ENCODE measurements at places on chromosomes 3 and 15.

DNA sequence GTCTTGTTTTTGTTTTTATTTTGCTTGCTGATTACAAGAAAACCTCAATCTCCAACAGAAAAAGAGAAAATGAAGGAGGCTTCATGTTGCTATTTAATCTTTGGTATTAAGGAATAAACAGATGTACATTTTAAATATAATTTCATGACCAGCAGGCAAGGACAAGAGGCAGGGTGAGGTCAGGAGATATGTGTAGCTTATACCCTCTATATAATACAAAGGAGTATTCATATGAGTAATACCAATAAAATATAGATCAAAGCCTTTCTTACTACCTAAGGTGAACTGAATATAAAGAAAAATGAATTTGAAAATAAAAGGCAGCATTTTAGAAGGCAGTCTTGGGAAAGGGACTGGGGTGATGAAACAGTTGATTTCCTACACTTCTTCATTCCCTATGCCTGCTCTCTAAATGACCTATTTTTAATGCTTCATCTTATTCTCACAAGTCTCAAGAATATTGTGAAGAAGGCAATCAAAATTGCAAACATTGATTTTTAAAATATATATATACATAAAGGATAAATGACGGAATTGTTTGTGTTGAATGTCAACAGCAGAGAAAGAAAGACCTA, 8.6 kb upstream of the CBLB start:
- no peak for DNase-seq

DNA sequence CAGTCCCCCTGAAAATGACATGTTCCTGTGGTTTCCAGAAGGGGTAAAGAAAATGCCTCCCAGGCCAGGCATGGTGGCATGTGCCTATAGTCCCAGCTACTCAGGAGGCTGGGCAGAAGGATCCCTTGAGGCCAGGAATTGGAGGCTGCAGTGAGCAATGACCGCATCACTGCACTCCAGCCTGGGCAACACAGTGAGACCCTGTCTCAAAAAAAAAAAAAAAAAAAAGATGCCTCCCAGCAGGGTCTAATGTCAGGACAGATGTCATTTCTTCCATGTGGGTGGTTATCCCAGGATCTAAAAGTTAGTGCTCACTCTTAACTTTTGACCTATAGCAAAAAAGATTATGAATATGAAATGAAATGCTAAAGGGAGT, 13.4 kb downstream of the LCMT2 start:
- DNase-seq, result no peak

- peak; percentile 51 for DNase-seq
Measured at GRCh38 chr15:100338971-100339444, 2.8 kb downstream of the ADAMTS17 start.

GRCh38 chr3:136914739-136915138, 43.0 kb upstream of the IL20RB start:
- DNase-seq, result no peak

- DNase-seq, result no peak
Measured at GRCh38 chr15:92049290-92049989, 195.9 kb downstream of the SLCO3A1 start.

DNA sequence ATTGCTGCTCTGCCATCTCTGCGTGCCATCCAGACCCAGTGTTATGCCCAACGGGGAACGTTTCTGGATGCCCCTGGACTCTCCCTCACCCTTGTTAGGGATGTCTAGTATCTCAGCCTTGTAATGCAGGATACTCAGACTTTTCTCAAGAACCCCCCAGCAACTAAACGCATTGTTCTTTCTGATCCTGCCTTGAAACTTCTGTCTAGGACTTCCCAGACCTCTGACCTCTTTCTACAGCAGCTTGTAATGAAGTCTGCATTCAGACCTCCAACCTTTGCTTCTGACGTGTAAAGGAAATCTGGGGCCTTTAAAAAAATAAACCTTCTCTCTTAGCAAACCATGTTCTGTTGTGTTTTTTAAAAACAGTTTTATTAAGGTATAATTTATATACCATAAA, 139.5 kb downstream of the KCNAB1 start:
- no peak for DNase-seq

DNA sequence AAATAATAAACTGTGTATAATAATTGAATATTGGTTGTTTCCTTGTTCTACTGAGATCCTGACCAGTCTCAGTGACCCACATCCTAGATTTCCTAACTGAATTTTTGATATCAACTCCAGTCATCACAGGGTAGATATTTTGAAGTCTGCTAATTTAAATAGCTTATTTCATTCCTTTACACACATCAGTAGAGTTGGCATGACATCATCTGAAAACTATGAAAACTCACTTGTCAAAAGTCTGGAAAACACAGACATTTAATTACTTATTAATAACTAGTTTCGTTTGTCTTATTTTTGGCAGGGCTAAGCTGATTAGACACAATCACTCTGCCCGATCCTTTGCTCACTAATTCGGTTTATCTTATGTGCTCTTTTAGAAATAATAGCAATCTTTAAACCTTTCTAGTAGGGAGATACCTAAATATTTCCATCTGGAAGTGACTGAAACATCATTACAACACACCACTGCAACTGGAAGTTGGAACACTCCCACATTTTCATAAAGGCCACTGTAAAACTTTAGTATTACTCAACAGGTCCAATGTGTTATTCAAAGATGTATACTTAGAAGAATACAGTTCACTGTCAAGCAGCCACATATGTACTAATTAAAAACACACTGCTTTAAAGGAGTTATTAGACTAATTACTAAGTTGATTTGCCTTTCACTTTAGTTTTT, 198.4 kb upstream of the ZNF717 start:
- DNase-seq, result no peak

DNA sequence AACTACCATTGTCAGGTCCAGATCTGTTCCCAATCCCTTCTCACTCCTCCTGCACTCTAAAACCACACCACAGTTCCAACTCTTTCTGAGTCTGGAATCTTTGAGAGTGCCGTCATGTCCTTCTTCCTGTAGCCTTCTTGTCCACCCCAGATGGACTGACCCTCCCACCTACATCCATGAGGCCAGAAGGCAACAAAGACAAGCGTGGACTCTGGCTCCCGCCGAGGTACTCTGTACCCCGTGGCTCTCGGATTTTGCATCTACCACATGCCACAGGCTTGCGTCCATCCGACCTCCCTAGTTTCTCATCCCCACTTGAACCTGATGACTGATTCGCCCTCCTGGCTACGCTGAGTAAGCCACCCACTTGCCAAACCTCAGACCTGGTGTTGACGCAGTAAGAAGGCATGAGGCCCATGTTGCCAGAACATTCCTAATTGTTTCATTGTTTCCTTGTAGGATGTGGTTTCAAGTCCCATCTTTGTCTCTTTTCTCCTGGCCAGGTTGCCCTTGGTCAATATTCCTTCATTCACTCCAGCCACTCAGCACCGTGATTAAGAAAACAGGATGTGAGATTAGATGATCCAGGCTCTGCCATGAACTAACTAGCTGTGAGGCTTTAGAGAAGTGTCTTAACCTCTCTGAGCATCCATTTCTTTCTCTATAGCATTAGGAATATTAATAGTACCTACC, 1.1 kb upstream of the ZBTB38 start:
- DNase-seq, result no peak

DNA sequence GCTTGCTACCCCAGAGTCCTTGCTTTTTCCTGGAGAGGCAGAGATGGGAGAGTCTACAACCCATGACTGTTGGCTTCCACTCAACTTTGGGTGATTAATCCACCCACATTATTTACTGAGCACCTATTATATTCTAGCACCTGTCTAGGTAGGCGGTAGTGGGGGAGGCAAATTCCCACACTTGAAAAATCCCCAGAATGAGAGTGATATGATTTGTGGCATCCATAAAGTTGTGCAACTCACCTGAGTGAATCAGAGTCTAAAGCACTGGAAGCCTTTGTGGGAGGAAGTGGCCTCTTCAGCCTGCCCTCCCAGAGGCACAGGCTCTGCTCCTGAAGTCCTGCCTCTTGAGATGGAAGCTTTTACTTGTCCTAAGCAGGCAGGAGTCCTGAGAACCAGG, 40.4 kb upstream of the CTNNB1 start:
- no peak for DNase-seq

DNA sequence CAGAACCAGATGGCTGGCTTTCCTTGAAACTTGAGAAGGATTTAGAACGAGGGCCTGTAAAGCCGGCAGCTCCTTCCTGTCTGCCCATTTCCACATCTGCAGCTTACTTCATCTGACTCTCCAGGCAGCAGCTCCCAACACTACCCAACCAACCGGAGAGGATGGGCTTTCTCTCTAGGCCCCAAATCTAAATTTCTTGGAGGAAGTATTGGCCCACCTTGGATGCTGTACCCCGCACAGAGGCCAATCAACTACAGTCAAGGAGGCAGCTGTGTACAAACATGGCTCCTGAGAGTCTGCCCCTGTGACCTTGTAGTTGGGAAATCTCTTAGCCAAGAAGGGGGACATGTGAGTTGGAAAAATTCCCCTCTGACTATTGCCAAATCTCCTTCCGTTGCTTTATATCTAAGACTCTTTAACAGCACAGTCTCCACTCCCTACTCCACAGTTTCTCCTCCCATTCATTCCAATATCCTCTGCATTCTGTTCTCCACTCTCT, 8.0 kb upstream of the ACAP2 start:
- DNase-seq, result no peak

- no peak for DNase-seq
Measured at GRCh38 chr3:42140665-42141203, 49.6 kb downstream of the TRAK1 start.

DNA sequence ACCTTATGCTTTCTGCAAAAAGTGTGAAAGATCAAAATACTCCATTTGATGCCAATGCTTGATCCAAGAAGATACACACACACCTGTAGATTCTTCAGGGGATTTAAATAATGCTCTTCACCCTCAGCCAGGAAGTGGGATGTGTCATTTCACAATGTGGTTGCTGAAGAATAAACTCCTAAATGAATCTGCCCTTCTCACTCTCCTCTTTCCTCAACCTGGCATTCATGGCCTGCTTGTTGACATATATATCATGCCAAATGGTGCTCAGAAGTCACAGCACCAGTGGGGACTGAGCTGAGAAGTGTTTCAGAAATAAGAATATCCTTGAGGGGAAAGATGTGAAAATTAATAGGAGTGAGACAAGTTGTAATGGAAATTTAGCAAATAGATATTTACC, 146.6 kb upstream of the ARHGEF26 start:
- no peak for DNase-seq

- no peak for DNase-seq
Measured at GRCh38 chr3:85164436-85164835, 205.6 kb downstream of the CADM2 start.

DNA sequence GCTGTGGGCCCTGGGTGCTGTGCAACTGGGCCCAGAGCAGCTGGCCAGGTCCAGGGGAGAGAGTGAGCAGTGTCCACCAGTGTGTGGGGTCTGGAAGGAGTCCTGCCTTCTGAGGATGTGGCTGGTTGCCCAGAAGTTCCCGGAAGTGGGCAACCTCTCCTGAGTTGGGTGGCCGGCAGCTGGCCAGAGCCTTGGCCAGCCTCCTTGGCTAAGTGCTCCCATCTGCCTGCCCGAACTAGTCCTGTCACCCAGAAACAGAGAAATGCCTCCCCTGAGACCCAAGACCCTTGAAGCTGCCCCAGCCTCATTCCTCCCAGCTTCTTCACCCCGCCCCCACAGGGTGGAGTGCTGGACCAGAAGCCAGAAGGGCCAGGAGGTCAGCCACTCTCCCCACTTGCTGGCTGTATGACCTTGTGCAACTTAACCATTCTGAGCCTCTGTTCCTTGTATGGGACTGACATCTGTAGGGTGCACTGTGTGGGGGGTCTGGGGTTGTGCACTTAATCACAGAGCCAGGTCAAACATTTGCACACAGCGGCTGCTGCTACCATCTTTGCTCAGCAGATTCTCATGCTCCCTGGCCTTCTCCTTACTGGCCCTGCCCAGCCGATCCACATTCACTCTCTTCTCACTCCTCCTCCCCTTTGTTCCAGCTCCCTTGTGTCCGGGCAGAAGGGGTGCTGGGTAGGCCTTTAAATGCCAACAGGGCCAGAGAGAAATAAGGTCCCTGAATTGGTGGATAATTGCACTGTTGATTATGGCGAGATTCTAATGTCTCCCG, 7.5 kb upstream of the ALAS1 start:
- DNase-seq, result no peak

DNA sequence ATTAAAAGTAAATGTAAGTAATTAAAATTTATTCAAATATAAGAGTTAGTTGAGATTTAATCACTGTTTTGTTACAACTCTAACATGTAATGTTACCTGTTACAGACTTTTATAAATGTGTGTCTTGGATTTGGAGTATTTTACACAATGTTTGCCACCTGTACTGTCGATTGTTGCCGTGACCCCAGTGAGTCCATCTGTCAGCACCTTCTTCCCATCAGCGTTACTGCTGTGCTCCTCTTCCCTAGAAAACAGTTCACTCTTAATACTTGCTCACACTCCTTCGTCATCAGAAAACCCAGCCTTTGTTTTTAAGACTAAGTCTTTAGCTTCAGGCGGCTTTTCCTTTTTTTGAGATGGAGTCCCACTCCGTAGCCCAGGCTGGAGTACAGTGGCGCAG, 40.5 kb upstream of the FBXL22 start:
- no peak for DNase-seq

GRCh38 chr3:161323926-161324621, 47.2 kb downstream of the SPTSSB start:
- DNase-seq, result no peak

- no peak for DNase-seq
Measured at GRCh38 chr3:136343873-136344555, 93.9 kb downstream of the PCCB start.

- no peak for DNase-seq
Measured at GRCh38 chr3:16364323-16364722, 99.3 kb downstream of the OXNAD1 start.

GRCh38 chr15:37907136-37907535, 27.3 kb upstream of the TMCO5A start:
- DNase-seq, result no peak

DNA sequence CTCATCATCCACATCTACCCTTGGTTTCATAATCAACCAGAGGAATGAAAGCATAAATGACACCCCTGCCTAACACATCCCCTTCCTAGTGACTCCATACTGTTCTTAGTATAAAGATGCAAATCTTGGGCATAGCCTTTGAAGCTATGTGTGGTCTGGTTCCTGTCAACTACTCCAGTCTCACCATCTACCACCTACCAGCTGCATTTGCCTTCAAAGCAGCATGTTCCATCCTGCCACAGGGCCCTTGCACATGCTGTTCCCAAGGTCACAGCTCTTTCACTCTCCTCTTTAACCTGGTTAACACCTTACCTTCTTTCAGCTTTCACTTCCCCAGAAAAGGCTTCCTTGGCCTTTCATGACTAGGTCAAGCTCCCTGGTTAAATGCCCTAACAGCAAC, 62.3 kb upstream of the ARHGEF3 start:
- no peak for DNase-seq

DNA sequence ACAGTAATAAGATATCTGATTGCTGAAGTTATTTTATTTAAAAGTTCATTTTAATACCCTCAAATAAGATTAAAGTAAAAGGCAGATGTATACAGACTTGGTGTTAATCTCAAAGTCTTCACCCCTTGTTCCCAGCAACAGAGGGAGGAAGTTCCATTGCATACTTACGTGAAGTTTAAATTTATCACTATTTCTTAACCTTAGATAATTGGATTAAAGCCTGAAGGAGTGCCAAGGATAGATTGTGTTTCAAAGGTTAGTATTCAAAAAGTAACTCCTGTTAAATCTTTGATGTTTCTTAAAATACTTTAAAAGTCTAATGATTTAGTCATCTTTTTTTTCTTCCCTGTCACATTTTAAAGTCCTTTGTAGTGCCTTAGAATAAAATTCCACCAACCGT, 39.3 kb downstream of the ATP1B3 start:
- no peak for DNase-seq

GRCh38 chr15:70348581-70349344, 251.0 kb upstream of the TLE3 start:
- DNase-seq, result no peak

All from activated T-cell treated with anti-CD3 and anti-CD28 coated beads, Interleukin-2, amount 50 U/mL, for 4 hours (primary cell).